ENCODE measurements at places on chromosomes 4 and X.

DNA sequence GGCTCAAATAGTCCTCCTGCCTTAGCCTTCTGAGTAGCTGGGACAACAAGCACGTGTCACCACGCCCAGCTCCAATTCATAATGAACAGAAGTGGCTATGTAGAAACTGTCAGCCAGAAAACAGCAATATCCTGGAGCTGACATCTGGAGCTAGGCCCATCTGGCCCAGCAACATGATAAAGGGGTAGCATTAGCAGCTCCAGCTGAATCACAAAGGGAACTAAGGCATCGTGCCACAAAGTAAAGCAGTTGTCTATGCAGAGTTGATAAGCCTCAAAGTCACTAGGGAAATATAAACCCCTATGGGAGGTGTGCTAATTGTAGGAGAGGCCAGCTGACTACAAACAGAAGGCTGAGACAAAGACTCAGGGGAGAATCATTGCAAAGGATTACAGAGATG is 270.5 kb upstream of the GPC4 start:
- DNase-seq: no peak

DNA sequence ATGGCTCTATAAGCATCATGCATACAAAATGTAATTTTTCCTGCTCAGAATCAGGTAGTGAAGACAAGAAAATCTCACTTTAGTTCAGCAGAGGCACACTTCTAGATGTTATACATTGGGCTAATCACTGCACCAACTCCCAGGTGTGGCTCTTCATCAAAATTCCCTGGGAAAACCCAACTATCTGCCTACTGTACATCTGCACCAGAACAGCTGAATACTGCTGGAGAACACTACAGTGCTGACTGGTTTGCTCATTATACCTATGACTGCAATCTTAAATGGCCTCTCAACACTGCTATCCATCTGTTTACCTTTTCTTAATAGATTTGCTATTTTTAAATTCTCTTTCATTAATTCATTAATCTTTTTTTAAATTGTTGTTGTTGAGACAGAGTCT is 92.0 kb downstream of the UGT8 start:
- no peak for DNase-seq

- DNase-seq: no peak
Measured at GRCh38 chr4:77263247-77263646, 106.2 kb downstream of the CCNG2 start.

GRCh38 chr4:73844806-73845205 is 8.3 kb upstream of the PF4V1 start:
- DNase-seq: no peak

DNA sequence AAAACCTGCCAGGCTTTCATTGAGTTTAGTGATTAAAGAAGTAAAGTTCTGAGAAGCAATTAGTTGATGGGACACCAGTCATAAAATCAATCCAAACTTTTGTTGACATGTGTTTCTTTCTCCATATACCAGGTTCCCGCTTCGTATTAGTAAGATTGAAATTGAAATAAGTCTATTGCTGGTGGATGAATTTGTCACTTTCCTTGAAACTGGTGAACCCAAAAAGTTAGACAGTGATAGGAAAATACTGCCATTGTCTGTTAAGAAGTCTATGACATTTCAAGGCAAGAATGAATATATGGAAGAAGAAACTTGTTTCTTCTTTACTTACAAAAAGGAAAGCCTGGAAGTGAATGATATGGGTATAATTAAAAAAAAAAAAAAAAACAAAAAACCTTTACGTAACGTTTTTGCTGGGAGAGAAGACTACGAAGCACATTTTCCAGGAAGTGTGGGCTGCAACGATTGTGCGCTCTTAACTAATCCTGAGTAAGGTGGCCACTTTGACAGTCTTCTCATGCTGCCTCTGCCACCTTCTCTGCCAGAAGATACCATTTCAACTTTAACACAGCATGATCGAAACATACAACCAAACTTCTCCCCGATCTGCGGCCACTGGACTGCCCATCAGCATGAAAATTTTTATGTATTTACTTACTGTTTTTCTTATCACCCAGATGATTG is at the start of gene CD40LG:
Gene CD40LG, plus strand, starts transcription at position 482 of the 684 bp plus-strand sequence. Its CDS starts 91 bp downstream, at position 573.
- no peak for DNase-seq

DNA sequence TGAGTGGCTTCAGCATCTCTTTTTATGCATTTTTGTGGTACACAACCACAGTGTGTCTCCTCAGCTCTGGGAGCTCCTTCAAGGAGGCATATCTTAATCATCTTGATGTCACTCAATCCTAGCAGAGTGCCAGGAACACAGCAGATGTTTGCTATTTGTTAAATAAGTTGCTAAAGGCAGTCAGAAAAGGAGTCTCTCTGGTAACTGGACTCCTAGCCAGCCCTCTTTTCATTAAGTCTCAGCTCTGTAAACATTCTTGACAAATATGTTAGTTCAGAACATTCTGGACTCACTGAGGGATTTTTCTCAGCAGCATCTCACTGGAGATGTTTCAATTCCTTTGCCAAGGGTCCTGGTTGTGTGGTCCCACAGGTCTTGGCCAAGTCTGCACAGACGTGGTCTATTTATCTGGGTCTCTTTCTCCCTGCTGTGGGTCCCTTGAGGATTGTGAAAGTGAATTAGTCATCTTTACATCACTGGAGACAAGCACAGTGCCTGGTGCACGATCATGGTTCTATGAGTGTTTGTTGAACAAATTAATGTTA is 20.3 kb upstream of the FAM9C start:
- DNase-seq: no peak

DNA sequence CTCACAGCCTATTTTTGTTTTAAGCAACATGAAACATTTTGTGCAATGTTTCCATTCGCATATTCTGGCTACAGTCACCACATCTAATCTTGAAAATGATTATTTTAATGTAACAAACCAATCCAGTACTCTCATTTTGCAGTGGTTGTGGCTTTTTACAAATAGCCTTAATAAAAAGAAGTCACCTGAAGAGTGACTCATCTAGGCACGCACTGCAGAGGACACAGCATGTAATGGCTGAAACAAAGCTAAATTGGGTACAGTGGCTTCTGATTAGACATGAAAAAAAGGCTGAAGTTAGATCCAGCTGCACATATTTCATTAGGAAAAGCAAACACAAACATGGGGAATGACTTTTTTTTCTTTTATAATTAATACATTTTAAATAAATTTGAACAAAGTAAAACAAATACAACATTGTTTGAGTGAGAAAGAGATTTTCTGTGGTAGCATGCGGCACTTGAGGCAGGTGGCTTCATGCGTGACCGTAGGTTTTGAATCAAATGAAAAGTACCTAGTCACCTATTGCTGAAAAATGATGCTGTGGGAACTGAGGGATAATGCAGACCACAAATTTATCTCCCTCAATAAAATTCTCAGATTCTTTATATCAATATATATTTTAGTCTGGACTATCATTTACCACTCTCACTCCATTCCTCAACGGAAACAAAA is 240.8 kb upstream of the DDX53 start:
- DNase-seq: no peak

DNA sequence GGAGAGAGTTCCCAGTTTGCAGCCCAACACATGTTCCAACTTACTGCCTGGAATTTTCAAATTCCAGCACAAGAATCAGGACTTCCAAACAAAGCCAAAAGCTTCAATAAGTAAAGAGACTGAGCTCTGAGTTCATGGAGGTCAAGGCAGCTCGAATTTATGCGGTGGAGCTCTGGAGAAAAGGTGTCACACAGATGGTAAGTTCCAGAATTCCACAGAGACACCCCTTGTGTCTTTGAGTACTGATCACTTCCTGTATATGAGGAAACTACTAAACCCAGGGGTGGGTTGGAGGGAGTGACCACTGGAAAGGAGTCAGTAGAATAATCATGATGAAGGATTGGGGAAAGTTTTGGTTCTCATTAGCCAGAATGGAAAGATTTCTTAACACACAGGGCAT is 118.5 kb upstream of the GUCY1A1 start:
- no peak for DNase-seq

DNA sequence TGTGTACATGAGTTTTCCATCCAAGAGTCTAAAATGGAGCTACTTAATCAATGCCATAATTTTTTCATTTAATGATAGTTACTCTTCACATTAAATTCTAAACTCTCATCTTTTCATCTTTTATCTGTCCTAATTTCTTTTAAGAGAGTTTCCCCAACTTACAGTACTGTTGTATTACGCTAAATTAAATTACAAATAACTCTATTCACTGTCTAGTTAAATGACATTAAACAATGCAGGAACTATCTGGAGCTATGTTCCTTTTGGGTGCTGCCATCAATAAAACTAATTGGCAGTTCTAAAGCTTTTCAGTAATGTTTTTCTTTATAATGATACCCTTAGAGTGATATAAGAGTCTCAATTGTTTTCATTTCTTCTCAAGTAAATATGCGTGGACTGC is 227.6 kb downstream of the ANKRD50 start:
- no peak for DNase-seq

DNA sequence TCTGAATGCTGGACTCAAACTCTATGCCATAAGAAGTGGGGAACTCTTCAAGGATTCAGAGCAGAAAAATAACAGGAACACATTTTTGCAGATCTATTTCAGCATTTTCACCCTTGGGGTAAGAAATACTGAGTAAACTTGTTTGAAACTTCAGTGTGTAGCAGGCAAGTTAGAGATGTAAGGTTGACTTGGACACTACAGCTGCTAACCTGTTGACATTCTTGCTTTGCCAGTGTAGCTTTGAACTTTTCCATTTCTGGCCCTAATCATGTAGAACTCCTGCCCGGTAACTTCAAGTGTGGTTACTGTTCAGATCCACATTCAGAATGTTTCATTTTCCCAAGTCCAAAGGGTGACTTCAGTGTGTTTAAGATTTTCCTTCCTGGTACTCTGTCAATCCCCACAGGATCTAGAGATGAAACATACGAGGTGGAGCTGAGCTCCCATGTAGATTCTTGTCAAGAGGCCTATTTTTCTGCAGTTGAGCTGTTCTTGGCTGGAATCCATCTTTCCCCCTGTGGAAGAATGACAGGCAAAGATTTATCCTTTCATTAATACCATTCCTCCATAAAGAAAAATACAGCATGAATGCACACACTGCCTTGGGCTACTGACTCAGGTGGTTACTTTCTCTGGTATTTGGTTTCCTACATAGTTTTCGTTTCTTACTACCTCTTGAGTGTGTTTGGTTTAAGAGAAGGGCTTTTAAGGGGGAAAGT is 34.1 kb downstream of the FHDC1 start:
- DNase-seq: no peak

- DNase-seq: no peak
Measured at GRCh38 chrX:38982370-38982769, 181.1 kb downstream of the MID1IP1 start.

GRCh38 chr4:153142700-153143438 is 61.4 kb upstream of the TRIM2 start:
- peak; percentile 37 for DNase-seq

- DNase-seq: no peak
Measured at GRCh38 chr4:11367371-11367770, 61.3 kb downstream of the HS3ST1 start.

- DNase-seq: no peak
Measured at GRCh38 chr4:177265729-177266128, 43.9 kb upstream of the NEIL3 start.

GRCh38 chrX:22351966-22352365 is 79.3 kb downstream of the CBLL2 start:
- no peak for DNase-seq

GRCh38 chr4:20624793-20625374 is 75.4 kb upstream of the PACRGL start:
- DNase-seq: no peak

GRCh38 chrX:20089845-20090244 is 26.9 kb downstream of the MAP7D2 start:
- DNase-seq: no peak

DNA sequence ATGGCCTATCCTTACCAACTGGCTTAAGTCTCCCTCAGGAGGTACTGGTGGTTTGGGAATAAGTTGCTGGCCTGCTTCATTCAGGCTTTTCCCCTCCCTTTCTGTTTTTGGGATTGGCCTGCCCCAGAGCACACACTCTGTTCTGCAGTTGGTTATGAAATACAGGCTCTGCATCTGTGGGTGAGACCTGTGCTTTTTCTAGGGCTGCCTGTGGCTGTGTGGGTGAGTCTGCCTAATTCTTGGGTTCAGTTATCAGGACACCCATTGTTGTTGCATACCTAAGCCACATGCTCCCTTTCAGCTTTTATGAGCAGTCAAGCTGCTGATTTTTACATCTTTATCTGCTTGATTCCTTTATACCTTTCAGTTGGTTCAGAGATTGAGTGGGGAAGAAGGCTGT is 19.0 kb upstream of the CWH43 start:
- DNase-seq: no peak

All from stimulated activated CD4-positive, alpha-beta T cell treated with anti-CD3 and anti-CD28 coated beads, Interleukin-1b, Interleukin-23, amount 100 ng/mL, for 4 hours (primary cell).